ENCODE measurements at places on chromosomes 1 and 21.

DNA sequence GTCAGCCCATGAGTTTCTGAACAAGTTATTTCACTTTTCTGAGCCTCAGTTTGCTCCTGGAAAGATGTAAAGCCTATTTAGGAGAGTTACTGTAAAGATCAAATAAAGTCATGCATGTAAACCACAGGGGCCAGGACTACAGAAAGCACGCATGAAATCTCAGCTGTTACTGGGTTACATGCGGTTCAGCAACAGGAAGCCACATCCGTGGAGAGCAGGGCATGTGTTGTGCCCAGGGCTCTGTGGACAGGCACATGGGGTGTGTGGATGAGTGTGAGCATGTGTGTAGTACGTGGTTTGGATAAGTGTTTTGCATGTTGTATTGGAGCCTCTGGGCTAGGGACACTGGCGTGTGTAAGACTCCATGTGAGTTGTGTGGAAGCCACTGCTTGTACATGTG, 2.2 kb upstream of the EPHA2 start:
- DNase-seq: no peak

- no peak for DNase-seq
These were observed 1132.7 kb downstream of the KCNT2 start for GRCh38 chr1:195475568-195475967.

DNA sequence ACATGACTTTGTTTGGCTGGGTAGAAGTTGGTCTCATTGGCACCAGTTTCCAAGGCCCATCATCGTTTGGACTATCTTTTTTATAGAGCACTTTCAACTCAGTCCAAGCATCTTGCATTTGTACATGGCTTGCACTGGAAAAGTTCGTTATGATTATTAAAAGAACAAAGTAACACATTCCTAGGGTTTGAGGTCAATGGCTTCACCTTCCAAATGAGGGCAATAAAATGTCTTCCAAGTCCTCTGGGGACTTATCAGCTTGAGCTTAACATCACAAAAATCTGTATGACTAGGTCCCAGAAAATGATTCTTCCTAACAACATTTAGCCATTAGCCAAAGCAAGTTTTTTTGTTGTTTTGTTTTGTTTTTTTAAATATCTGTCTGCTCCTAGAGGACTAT, 610.8 kb downstream of the LMO4 start:
- DNase-seq: no peak

DNA sequence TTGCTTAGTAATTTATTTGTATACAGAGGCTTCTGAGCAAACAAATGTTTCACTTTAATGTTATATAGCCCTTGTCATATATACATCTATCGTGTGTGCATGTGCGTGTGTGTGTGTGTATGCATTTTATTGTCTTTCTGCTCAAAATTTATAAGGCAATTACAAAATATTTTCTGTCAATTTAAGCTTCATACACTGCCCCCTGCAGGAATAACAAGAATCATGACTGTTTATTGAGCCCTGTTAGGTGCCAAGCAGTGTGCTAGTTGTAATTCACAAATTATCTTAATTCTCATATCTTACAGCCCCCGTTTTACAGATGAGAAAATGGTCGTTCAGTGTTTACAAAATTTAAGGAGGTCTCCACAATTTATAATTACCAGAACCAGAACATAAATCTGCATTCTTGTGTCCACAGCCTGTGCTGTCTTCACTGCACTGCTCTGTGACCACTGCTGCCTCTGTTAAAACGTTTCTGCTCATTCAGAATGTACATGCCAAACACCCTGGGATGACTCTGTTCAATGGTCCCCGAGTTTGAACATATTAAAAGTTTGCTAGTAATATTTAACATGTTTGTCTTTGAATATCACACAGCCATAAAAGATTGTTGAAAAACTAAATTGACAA, 181.3 kb downstream of the ATP6V1G3 start:
- DNase-seq: no peak

GRCh38 chr1:55378582-55378981, 163.4 kb upstream of the USP24 start:
- DNase-seq: peak; percentile 60

- DNase-seq: no peak
These were observed 2.4 kb upstream of the FAM110D start for GRCh38 chr1:26156285-26157038.

DNA sequence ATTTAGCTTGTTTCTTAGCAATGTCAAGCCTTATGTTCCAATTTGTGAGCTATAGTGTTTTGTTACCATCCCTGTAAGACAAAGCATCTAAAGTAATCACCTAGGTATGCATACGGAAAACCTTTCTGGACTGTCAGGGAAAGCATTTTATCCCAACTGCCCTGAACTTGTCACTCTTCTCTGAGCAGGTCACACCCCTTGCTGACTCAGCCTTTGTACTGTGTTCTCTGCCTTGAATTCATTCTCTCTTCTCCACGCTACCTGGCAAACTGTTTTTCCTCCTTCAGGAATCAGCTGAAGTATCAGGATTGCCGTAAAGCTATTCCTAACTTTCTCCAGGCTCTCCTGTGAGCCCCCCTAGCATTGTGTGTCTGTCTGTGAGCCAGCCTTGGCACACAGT, 54.2 kb downstream of the PBX1 start:
- no peak for DNase-seq

- no peak for DNase-seq
These were observed 83.8 kb downstream of the ZC3H11B start for GRCh38 chr1:219529116-219529515.

DNA sequence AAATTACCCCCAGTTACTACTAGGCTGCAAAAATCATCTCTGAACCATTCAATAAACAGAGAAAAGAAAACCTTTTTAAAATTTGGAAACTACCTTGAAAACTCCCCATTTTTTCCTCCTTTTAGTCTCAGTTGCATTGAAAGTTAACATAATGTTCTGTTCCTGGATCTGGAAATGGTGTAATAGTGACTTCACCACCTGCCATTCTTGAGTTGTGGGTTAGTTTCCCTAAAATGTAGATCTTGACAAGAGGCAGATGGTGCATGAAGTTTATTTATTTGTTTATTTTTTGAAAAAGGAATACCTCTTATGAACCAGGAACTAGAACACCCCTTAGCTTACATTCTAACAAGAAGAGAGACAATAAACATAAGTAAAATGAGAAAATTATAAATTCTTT, 72.8 kb downstream of the ATF6 start:
- DNase-seq: no peak

DNA sequence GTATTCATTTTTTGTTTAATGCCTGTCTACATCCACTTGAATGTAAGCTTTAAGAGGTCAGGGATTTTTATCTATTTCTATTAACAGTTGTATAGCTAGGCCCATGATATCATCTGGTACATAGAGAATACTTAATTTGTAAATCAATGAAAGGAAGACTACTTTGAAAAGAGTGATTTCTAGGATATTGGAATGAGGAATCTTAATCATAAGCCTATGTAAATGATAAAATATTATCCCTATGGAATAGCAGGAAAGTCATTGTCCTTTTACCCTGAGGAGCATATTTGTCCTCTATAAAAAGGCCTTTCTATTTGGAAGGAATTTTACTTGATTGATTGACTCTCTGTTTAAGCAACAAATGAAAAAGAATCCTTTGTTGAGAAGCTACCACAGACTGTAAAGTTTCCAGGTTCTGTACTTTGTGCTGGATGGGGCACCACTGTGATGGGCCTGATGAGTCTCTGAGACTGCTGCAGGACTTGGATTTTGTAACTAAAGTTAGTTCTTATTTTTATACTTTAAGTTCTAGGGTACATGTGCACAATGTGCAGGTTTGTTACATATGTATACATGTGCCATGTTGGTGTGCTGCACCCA, 53.8 kb downstream of the MAST2 start:
- no peak for DNase-seq

- DNase-seq: no peak
These were observed 6.5 kb upstream of the FTCD start for GRCh38 chr21:46161633-46162592.

GRCh38 chr1:172121081-172121717, 279.9 kb downstream of the DNM3 start:
- no peak for DNase-seq

GRCh38 chr1:227170361-227171166, 147.7 kb downstream of the CDC42BPA start:
- DNase-seq: no peak

Data from NCI-H526 (cell line).